ENCODE measurements at places on chromosomes 5 and 9. TPM values are rescaled to one million over a fixed set of nuclear protein-coding genes. Genes with fewer than 3 reads are reported as not detected.

Gene CCL21
- total RNA-seq = not detected

Gene LCN12
- total RNA-seq = 0.39 TPM

Gene GPR150
- total RNA-seq = 0.37 TPM

GRCh38 chr5:171667341-171668096 lies 118.1 kb upstream of the SMIM23 start:
- no peak for DNase-seq

- DNase-seq = no peak
Observed at GRCh38 chr5:148060309-148060708, 3.5 kb upstream of the SPINK5 start.

GRCh38 chr9:127777368-127777980 lies 992 bp downstream of the SH2D3C start:
- no peak for DNase-seq

GRCh38 chr5:133884569-133885311 lies 83.7 kb downstream of the C5orf15 start:
- DNase-seq = no peak

Measured in HFFc6 (cell line).